ENCODE measurements at places on chromosomes 2 and 18.

GRCh38 chr2:233273120-233273519, 21.6 kb downstream of the ATG16L1 start:
- no peak for DNase-seq

- no peak for DNase-seq
Observed at GRCh38 chr2:56816666-56817065, 632.9 kb downstream of the CCDC85A start.

- peak; percentile 37 for DNase-seq
Observed at GRCh38 chr18:35756506-35757117, 175.1 kb downstream of the GALNT1 start.

- DNase-seq = no peak
Observed at GRCh38 chr2:133475610-133476009, 92.7 kb downstream of the NCKAP5 start.

DNA sequence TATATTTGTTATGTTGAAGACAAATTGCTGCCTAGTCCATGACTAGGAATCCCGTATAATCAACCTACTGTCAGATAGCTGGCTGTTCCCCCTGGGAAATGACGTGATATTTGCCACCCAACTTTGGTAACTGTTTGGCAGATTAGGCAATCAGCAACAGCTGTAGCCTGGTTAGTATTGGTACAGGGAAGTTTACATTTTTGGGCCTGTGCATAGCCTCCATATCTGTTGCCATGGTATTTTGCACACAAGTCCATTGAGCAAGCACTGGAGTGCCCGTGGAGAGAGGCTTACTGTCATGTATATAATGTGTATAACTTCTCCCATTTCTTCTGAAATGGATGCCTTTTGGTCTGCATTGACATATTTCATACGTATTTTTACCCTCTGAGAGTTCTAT, 27.7 kb downstream of the BIRC6 start:
- DNase-seq = no peak

DNA sequence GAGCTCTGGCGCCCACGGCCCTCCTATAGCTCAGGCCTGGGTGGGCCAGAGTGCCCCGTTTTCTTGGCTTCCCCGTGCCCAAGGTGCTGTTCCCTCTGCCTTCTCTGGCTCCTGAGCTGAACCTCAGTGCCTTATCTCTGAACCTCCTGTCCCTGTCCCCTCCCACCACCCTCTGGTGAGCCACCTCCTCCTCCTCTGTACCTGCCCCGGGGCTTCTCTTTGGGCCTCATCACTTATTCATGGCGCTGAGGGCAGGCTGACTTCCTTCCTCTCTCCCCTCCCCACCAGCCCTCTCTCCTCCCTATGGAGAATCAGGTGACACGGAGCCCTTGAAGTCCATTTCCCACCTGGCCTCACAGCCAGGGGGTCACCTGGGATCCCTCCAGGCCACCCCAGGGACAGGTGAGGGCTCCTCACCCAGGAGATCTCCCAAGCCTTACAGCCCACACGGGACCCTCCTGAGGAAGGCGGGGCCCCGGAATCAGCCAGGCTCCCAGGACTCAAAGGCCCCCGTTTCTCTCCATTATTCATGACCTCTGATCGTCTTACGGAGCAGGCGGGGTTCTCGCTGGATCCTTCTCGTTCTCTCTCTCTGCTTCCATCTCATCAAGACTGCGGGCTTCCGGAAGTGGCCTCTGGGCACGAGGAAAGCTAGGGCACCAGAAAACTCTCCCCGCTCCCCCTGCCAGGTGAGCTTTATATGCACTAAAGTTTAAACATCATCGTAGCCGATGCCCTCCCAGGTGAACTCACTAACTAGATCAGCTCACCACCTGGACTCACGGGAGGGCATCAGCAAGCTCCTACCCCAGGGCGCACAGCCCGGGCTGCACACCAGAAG, at the start of gene LOXHD1:
TSS of gene LOXHD1 (minus strand) at position 106 of the 841 bp plus-strand sequence. CDS start 187 bp downstream, outside the sequence.
- no peak for DNase-seq

GRCh38 chr2:36733215-36733614, 36.7 kb downstream of the VIT start:
- no peak for DNase-seq

- DNase-seq = no peak
Observed at GRCh38 chr2:151096235-151096634, 165.4 kb downstream of the RBM43 start.

- DNase-seq = no peak
Observed at GRCh38 chr18:75261430-75262223, 51.0 kb downstream of the TSHZ1 start.
